ENCODE measurements at places on chromosomes 7 and 10.

GRCh38 chr7:116777651-116778281, 84.6 kb upstream of the CAPZA2 start:
- peak; percentile 54 for DNase-seq

DNA sequence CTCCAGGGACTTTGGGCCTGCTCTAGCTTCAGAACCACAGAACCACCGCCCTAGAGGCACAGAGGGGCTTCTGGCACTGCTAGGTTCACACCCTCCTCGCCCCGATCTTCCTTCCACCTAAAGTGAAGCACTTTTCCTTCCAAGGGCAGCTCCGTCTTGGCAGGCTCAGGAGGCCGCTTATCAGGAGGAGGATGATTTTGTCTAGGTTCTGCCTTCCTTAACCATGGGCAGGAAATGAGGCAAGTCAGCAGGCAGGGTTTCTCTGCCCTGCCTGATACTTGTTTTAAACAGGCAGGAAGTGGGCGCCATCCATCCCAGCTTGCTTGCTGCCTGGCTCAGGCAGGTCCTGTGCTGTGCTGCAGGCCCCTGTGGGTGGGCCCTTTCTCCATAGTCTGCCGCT, 8.3 kb upstream of the ATP6V0E2 start:
- DNase-seq = peak; percentile 62

DNA sequence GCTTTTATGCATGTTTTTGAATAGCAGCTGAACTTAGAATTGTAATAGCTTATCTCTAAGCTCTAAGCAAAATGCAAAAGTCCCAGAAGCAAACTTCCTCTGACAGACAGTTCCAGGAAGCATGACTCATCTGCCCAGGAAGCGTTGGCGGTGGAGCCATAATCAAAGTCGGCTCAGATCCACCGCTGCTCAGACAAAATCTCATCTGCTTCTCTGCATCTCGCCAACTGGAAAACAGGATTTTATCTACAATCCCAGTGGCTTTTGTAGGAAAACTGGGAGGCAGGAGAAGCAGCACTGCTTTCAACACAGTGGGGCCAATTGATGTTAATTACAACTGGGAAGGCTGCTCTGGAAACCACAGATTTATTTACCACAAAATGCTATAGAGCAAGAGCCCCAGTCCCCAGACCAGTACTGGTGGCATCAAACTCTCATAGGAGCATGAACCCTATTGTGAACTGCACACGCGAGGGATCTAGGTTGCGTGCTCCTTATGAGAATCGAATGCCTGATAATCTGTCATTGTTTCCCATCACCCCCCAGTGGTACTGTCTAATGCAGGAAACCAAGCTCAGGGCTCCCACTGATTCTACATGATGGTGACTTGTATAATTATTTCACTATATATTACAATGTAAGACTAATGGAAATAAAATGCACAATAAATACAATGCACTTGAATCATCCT, 99.9 kb downstream of the CUBN start:
- DNase-seq = peak; percentile 94

DNA sequence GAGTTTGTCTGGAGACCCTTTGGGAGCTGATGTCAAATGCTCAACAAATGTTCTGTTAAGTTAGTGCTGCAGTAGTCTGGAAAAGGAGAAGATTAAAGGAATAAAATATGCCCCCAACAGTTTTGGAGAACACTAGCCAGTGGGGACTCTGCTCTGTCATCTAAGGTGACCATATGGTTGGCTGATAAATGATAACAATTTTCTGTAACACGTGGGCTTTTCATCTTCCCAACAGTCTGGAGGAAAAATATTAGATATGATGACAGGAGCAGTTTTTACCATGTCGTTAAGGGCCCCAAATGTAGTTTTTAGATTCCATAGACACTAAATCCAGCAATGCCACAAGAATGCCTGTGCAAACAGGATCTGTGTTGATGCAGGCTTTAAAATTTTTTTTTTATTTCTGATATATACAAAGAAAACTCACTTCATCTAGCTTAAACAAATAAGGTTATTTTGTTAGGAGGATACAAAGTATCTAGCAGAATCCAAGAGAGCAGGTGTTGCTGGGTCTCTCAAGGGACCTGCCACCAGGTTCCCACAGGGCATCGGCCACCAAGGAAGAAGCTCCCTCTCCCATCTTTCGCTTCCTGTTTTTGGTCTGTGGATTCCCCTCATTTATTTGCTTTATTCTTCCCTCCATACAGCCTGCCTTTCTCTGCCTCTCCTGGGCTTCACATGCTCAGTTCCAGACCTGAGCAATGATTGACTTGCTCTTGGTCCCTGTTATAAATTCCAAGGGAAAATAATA, 6.2 kb upstream of the CFAP58 start:
- DNase-seq = no peak

DNA sequence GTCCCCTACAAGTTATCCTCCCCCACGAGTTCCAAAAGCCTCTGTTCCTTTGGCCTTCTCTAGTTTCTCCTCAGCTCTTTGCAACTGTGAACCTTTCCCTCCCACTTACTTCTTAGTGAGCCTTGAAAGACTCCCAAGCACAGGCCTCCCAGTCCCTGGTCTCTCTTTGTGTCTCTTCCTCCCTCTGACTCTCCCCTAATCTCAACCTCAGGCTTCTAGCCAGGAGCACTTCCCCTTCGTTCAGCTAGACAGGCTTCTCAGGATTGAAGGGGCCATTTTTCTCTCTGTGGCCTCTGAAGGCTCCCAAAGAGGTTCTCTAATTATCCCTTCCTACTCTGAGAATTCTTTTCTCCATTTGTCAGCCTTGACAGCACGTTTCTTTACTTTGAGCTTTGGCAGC, 50.2 kb upstream of the PHYHIPL start:
- no peak for DNase-seq

All from fibroblast of pulmonary artery (primary cell).